ENCODE measurements at places on chromosomes 4 and X. TPM values are rescaled to one million over a fixed set of nuclear protein-coding genes. Genes with fewer than 3 reads are reported as not detected.
A peak's percentile ranks its signal among the peaks of the same experiment; 100 is the strongest.

RNF150 gene
- polyA plus RNA-seq: not detected

PCDH18 gene
- polyA plus RNA-seq: 0.10 TPM

GNRHR gene
- polyA plus RNA-seq: not detected

ZBTB33 gene
- polyA plus RNA-seq: 4.2 TPM

FAAH2 gene
- 0.73 TPM for polyA plus RNA-seq

FRMD7 gene
- polyA plus RNA-seq: not detected

TRO gene
- polyA plus RNA-seq: 2.4 TPM

FAM120C gene
- polyA plus RNA-seq: 1.9 TPM

GUF1 gene
- 14.4 TPM for polyA plus RNA-seq

IL2 gene
- not detected for polyA plus RNA-seq

SLC34A2 gene
- polyA plus RNA-seq: not detected

BST1 gene
- polyA plus RNA-seq: 4.3 TPM

CXCL11 gene
- polyA plus RNA-seq: 0.32 TPM

GJB1 gene
- polyA plus RNA-seq: not detected

DNA sequence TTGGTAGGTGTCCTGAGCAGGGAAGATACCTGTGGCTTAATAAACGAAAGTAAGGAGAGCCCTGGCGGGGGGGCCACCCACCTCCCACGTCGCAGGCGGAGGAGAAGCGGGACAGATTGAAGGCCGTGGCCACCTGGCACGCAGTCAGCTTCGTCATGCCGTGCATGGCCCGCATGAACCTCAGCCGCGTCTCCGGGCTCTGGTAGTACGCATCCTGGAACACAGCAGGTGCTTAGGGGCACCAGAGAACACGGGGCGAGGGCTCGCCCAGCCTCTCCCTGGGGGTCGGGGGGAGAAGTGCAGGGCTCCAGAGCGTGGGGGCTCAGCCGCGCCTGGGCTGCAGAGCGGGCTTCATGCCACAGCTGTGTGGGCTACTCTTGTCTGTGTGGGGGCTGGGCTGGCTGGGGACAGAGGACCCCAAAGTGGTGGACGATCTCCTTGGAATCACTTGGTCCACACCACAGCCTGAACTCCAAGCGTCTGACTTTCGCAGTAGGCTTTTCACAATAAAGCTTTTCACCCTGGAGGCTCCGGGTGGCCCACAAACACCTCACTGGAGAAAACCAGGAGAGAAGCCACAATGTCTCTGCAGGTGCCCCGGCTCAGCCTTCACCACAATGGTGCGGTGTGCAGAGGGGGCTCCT is 27.1 kb upstream of the SLC25A6 start:
- DNase-seq: no peak

DNA sequence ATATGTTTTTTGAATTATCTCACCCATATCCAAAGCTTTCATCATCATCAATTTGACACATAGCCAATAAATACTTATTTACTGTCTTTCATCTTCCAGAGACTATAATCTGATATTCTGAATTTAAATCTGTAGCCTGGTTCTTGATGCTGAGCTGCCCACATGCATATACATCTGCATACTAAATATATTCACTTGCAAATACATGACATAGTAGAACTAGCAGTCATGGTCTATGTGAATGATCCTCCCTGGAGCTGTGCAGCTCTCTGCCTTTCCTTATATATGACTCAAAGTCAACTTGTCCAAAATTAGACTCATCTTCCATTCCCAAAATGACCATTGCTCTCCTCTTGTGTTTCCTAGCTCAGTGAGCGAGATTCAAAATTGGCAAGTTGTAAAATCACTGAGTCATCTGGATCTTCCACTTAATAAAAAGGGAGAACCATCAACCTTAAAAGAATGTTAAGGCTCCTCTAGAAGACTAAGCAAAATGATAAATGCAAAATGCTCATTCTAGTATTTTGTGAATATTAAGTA is 448.2 kb downstream of the PPARGC1A start:
- no peak for DNase-seq

- no peak for DNase-seq
These were observed 488.7 kb downstream of the TRIML1 start for GRCh38 chr4:188627892-188628291.

GRCh38 chrX:1491851-1492349 is 39.2 kb upstream of the ASMTL start:
- DNase-seq: no peak

DNA sequence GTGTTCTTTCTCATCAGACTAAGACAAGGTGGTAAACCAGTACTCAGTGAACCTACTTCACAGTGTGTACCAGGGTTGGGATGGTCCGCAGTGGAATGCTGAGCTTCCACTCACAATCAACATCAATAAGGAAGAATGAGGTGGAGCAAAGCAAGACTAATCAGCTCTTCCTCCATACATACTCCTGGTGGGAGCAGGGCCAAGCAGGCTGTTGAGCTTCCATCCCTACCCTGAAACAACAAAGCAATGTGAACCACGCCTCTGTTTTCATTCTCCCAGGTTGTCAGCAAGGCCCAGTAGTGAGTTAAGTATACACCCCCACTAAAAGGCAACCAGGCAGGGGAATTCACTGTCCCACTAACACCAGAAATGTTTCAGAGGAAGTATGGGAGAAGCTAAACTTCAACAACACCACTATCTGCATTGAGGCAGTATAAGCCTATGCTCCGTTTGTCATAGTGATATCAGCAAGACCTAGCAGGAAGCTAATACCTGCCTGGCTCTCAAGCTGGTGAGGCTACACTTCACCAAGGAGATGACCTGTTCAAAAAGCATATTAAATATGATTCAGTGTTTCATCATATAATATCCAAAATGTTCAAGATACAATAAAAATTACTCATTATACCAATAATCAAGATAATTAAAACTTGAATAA is 109.5 kb downstream of the DDX60 start:
- DNase-seq: no peak

DNA sequence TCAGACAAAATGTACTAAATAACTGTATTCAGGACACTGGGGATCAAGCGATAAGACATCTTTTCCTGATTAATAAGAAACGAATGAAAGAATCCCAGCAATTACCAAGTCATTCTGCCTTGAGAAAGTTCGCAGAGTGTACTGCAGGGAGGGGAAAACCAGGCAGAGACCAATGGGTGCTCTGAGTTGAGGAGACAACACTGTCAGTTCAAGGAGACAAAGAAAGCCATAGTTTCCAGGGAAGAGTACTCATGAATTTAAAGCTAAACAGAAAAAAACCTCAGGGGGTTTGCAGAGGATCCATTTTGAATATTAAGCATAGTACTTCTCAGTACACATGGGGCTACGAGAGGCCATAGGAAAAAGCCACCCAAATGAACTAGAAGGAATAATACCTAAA is 573.0 kb downstream of the KCTD8 start:
- DNase-seq: no peak

GRCh38 chr4:140790765-140791164 is 34.6 kb upstream of the TBC1D9 start:
- peak; percentile 83 for DNase-seq

DNA sequence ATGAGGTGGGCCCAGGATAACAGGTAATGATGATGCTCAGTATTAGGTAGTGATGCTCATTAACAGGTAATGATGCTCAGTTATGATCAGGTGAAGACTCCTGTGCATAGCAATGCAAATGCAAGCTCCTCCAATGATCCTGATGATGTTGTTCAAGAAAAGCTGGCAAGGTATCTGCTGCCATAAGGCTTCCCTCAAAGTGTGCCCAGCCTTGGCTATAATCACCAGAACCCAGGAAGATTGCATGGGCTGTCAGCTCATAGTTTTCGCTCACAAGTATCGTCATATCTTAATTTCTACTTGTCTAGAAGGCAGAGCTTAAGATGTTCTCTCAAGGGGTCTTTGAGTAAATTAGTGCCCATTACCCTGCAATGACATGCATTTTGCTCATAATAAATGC is 366.2 kb upstream of the CLNK start:
- DNase-seq: no peak

DNA sequence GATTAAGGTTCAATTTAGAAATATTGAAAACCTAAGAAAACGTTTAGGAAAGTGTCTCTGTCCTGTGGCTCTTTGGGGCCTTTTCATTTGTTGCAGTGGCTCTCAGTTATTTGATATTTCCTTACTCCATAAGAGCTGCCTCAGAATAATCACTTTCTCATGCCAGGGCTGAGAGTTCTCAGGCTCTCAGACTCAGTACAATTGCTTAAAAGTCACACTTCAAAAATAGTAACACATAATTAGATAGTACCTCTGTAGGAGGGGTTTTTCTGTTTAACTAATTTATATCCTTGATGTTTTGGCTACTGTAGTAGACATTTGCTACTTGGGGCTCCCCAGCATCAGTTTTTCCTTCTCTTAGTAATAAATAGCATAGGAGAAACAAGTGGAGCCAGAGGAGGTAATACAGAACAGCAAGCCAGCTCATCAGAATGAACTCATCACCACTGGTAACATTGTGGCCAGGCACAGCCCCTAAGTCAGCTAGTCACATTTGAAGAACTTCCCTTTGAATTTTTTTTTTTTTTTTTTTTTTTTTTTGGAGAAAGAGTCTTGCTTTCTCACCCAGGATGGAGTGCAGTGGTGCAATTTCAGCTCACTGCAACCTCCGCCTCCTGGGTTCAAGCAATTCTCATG is 8.0 kb upstream of the HNRNPD start:
- DNase-seq: no peak

- DNase-seq: no peak
These were observed 244.6 kb upstream of the TET2 start for GRCh38 chr4:104901961-104902605.

GRCh38 chr4:72546456-72546855 is 22.6 kb downstream of the ADAMTS3 start:
- DNase-seq: no peak

DNA sequence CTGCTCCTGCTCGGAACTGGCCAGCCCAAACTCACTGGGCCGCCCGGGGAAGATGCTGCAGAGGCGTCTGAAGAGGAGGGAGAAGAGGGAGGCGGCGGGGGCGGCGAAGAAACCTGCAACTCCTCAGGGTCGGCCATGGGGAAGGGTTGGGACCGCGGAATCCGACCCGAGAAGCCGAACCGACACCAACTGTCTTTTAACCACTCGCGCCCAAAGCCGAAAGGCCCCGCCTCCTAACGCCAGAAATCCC is at the start of gene C4orf46:
C4orf46 (minus strand) TSS at position 223 of the 250 bp plus-strand sequence; CDS start at position 137, 86 bp downstream.
- DNase-seq: no peak

DNA sequence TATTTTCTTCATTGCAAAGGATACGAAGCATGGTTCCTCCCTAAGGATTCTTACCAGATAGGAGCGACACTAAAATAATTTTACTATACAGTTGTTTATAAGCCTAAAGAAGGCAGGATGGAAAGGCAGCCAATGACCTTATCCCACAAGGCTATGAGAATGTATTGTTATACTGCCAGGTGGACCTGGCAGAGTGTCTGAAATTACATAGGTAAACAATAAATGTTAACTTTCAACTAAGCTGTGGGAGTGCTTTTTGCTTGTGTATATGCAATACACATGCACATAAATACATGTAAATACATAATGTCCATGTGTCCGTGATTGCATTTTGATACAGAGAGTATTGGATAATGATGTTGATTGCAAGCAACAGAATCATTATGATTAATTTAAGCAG is 850.6 kb downstream of the CENPC start:
- no peak for DNase-seq

DNA sequence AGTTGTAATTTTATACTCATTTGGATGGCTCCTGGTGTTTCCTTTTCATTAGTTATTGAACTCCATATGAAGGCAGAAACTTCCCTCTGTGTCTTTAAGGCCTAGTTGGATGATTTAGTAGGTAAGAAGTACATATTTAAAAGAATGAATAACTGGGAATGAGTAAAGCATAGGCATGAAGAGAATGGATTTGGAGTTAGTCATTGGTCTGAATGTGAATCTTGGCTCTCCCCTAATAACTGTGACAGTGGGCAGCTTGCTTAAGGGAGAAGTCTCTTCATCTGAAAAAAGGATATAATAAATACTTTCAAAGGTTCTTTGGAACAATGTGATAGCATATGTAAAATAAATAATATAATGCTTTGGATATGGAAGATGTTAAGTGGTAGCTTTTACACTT is 13.2 kb downstream of the SNX25 start:
- peak; percentile 28 for DNase-seq

- peak; percentile 28 for DNase-seq
These were observed 124.6 kb downstream of the DCHS2 start for GRCh38 chr4:154366956-154367355.

DNA sequence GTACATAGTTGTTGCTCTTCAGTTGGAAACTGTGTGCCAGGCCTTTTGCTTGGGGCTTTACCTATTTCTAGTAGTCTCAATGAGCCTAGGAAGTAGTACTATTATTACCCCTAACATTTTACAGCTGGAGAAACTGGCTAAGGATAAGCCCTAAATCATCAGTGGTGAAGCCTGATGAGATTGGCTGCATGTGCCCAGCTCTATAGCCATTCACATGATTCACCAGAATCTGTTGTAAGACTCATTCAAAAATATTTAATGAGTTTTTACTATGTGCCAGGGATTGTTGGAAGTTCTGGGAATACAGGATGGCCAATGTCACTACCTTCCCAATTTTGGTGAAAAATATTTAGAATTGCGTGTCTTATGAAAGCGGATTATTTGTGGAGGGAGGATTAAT is 2.8 kb downstream of the KIT start:
- DNase-seq: no peak

- no peak for DNase-seq
These were observed 112.3 kb downstream of the ANAPC4 start for GRCh38 chr4:25489253-25489797.

- no peak for DNase-seq
These were observed 7.6 kb downstream of the ARSJ start for GRCh38 chr4:113971706-113972360.

- DNase-seq: no peak
These were observed 17.7 kb downstream of the UBE2D3 start for GRCh38 chr4:102809691-102810090.

GRCh38 chr4:73505567-73505966 is 24.0 kb downstream of the AFM start:
- DNase-seq: no peak

DNA sequence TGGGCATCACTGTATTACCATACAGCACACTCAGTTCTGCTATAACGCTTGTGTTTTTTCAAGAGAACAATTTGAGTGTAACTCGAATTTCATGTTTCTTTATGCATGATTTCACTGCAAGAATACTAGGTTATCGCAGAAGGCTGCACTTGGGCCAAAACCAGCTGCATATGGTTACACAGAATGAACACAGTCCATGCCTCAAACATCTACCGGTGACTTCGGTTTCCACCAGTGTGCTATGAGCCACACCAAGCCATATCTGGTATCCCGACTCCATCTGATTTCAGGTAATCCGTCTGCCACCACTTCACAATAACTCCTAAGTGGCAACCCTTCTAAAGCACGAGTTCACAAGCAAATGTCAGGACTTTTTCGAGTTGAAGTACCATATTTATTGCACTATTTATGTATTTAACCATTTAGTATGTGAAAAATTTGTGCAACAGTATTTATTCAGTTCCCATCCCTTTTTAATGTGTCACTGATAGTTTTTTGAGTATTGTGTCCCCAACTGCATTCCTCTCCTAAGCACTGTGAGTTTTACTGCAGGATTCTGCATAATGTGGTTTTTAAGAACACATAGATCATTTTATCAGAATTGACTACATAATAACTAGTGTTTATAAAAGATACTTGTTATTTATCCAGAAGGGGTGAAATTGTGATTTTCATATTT is 111.8 kb downstream of the APBB2 start:
- no peak for DNase-seq

GRCh38 chr4:181157647-181158046 is 1085.6 kb upstream of the TENM3 start:
- no peak for DNase-seq

GRCh38 chr4:128600996-128601871 is 208.3 kb upstream of the JADE1 start:
- DNase-seq: peak; percentile 93
